Astrocyte (in vitro differentiated cells and primary cell): ENCODE measurements at places on chromosomes 2 and 18. TPM values are rescaled to one million over a fixed set of nuclear protein-coding genes. Genes with fewer than 3 reads are reported as not detected.
A peak's percentile ranks its signal among the peaks of the same experiment; 100 is the strongest.

GRCh38 chr2:33000986-33001385 is 54.2 kb downstream of the LTBP1 start:
- peak; percentile 83 for DNase-seq
- no peaks in the 10 kb centered on the region for H3K36me3 ChIP-seq
- no peak overlapping the region for H3K27ac ChIP-seq
- H3K4me1 ChIP-seq, result peaks cover 3% of the 10 kb centered on the region
- H3K27me3 ChIP-seq, result no peaks in the 10 kb centered on the region

ERFE gene
- 0.60 and 1.4 TPM in 2 replicates for total RNA-seq

- no peaks in the 10 kb centered on the region for H3K27me3 ChIP-seq
- no peak for DNase-seq
- H3K36me3 ChIP-seq, result no peaks in the 10 kb centered on the region
- H3K27ac ChIP-seq, result no peak overlapping the region
- no peak overlapping the region for H3K4me3 ChIP-seq
- H3K4me1 ChIP-seq, result peaks cover 11% of the 10 kb centered on the region
Observed at GRCh38 chr2:206979365-206979764, 40.0 kb downstream of the CPO start.

DNA sequence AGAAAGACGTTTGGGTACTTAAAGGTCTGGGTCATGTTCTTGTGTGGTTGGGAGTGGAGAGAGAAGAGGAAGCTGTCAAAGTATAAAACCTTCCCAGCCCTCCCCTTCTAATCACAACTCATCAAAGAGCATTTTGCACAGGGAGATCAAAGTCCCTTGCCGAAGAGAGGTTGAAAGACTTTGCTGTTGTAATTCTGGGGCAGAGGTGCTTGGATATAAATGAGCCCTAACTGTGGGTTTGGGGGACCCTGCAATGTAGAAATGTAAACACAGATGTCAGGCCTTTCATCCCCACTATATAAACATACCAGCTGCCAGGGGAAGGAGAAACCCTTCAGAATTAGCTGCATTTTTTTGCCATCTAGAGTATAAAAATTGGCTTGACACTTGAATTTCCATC is 182.1 kb downstream of the ETAA1 start:
- H3K27ac ChIP-seq, result no peak overlapping the region
- H3K36me3 ChIP-seq, result no peaks in the 10 kb centered on the region
- H3K4me3 ChIP-seq, result no peak overlapping the region
- DNase-seq, result peak; percentile 62
- no peaks in the 10 kb centered on the region for H3K4me1 ChIP-seq

C1QL2 gene
- 0.20 TPM in 1 of 2 replicates, not detected in the other for total RNA-seq

GRCh38 chr2:84077496-84077895 is 381.6 kb downstream of the SUCLG1 start:
- no peak overlapping the region for H3K27ac ChIP-seq
- H3K27me3 ChIP-seq, result no peaks in the 10 kb centered on the region
- DNase-seq, result no peak
- H3K36me3 ChIP-seq, result no peaks in the 10 kb centered on the region
- H3K4me3 ChIP-seq, result no peak overlapping the region
